T-helper 17 cell (primary cell): ENCODE measurements at places on chromosomes 4 and X.

DNA sequence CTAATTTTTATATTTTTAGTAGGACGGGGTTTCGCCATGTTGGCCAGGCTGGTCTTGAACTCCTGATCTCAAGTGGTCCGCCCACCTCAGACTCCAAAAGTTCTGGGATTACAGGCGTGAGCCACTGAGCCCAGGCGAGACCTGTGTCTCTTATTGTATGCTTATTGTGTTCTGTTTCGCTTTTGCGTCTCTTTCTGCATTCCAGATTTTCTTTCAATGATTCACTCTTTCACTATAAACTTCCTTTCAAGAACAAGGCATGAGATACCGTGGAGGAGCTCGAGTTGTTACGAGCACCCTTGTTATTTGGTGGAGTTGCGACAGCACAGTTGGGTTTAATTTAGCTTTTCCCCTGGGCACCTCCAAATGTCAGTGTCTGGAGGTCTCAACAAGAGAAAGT is 366.7 kb upstream of the FAT1 start:
- no peak for DNase-seq

DNA sequence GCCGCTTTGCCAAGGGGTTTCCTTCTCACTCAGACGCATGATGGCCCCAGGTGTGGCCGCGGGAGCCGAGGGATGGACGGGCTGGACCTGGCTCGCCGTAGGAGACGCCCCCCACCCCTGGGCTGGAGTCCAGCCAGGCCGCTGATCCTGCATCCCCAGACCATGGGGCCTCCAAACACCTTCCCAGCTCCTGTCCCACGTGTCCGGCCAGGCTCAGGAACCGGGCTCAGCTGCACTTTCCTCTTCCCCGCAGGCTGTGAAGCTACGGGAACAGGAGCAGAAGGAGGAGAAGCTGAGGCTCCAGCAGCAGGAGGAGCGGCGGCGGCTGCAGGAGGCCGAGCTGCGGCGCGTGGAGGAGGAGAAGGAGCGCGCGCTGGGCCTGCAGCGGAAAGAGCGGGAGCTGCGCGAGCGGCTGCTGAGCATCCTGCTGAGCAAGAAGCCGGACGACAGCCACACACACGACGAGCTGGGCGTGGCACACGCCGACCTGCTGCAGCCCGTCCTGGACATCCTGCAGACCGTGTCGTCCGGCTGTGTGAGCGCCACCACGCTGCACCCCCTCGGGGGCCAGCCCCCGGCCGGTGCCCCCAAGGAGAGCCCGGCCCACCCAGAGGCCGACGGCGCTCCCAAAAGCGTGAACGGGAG is 9.1 kb downstream of the AKAP17A start:
- no peak for DNase-seq

GRCh38 chrX:111608724-111609123 is 72.2 kb upstream of the ALG13 start:
- no peak for DNase-seq

DNA sequence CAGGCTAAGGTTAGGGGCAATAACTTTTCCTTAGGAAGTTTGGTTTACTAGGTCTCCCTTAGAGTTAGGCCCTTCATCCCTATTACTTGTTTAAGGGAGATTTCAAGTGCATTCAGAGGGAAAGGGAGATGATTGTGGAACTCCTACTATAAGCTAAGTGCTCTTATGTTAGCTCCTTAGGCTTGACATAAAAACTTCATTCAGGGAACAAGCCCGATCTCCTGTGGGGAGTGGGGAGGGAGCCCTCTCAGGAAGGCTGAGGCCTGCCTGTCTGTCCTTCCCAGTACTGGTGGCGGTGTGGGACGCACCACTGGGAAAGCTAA is 8.0 kb downstream of the KLF3 start:
- no peak for DNase-seq

- peak; percentile 13 for DNase-seq
Measured at GRCh38 chrX:39814391-39814790, 283.4 kb downstream of the BCOR start.

DNA sequence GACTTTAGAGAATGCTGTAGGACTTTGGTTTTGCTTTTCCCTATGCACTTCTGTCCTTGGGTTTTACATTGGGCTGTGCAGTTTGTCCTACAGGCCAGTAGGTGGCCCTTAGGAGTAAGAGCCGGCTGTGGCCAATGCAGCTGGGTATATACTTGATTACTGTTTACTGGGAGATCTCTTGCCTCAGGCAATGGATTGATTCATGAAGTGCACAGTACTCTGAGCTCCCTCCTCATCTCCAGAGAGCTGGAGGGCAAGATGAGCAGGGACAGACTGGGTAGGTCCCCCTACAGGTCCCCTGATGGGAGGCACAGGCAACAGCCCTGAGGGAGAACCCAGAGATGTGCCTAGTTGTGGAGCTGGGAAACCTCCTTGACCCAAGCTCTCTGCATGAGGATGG is 103.8 kb upstream of the QRFPR start:
- DNase-seq: no peak

GRCh38 chrX:125503769-125504168 is 184.1 kb downstream of the TEX13C start:
- DNase-seq: no peak

GRCh38 chr4:165879641-165880040 is 6.6 kb downstream of the TLL1 start:
- DNase-seq: no peak

GRCh38 chr4:82373486-82373815 is 340 bp downstream of the HNRNPD start:
- no peak for DNase-seq

GRCh38 chrX:2220829-2221567 is 279.8 kb downstream of the DHRSX start:
- no peak for DNase-seq

- DNase-seq: peak; percentile 26
Measured at GRCh38 chrX:53714580-53715345, 28.2 kb upstream of the HUWE1 start.

GRCh38 chr4:73189274-73189810 is 69.3 kb downstream of the ANKRD17 start:
- DNase-seq: no peak

- DNase-seq: no peak
Measured at GRCh38 chr4:18815081-18815778, 793.7 kb upstream of the LCORL start.

DNA sequence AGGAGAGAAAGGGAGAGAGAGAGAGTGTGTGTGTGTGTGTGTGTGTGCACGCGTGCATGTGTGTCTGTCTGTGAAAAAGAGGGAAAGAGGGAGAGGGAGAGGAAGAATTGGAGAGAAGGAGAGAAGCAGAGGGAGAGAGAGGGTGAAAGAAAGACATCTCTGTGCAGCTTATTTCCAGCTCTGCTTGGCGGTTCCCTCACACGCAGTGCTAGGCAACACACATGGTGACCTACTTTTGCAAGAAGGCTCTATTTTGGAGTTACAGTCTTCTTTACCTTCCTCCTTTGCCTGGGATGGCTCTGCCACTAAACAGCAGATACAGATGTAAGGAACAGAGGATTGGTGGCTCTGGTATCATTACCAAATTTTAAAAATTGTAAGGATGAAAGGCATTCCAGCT is 40.1 kb downstream of the SLC16A2 start:
- no peak for DNase-seq
